Stimulated activated CD4-positive, alpha-beta T cell treated with anti-CD3 and anti-CD28 coated beads, Interleukin-15, amount 100 ng/mL, for 24 hours (primary cell): ENCODE measurements at places on chromosomes 6 and 20.

GRCh38 chr6:39958947-39959346 is 24.7 kb upstream of the MOCS1 start:
- DNase-seq = no peak

GRCh38 chr6:24205020-24205492 is 79.0 kb downstream of the NRSN1 start:
- DNase-seq = peak; percentile 8

GRCh38 chr6:111874025-111874415 is 768 bp upstream of the FYN start:
- peak; percentile 86 for DNase-seq

DNA sequence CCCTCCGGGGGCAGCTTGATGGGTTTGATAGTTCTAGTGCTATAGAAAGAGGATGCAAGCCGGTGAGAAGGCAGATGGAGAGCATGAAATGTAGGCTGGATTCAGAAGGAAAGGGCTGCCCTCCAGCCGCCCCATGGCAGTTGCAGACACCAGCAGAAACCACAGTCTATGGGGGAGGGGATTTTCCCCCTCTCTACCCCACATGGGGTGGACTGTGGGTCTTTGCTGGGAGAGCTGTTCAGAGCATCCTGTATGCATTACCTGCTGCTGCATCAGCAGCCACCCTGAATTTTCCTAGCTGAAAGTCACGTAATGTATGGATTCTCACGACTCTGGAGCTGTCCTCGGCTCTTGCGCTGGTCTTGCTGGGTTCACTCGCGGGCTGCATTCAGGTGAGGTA is 48.8 kb upstream of the CST5 start:
- no peak for DNase-seq
